ENCODE measurements at places on chromosomes 3 and 15. TPM values are rescaled to one million over a fixed set of nuclear protein-coding genes. Genes with fewer than 3 reads are reported as not detected.

Gene SLC9C1
- not detected for polyA plus RNA-seq

Gene LIPC
- polyA plus RNA-seq = 0.82 TPM

Gene CIDEC
- not detected for polyA plus RNA-seq

Gene CADM2
- polyA plus RNA-seq = not detected

Gene AADACL2
- not detected for polyA plus RNA-seq

Gene LRRC2
- 4.2 TPM for polyA plus RNA-seq

Gene NRG4
- not detected for polyA plus RNA-seq

Gene ZXDC
- 9.5 TPM for polyA plus RNA-seq

Gene CHCHD4
- polyA plus RNA-seq = 11.4 TPM

Gene KIF23
- polyA plus RNA-seq = 14.6 TPM

Gene TMEM108
- polyA plus RNA-seq = 0.52 TPM

Gene PIF1
- polyA plus RNA-seq = 5.6 TPM

Gene PPP1R14D
- not detected for polyA plus RNA-seq

Gene CPLX3
- polyA plus RNA-seq = not detected

Gene TPRG1
- polyA plus RNA-seq = 0.11 TPM

Gene IL5RA
- polyA plus RNA-seq = not detected

Gene ROBO2
- polyA plus RNA-seq = 16.3 TPM

Gene MEGF11
- not detected for polyA plus RNA-seq

Gene EFCAB12
- 0.19 TPM for polyA plus RNA-seq

Gene KNG1
- polyA plus RNA-seq = not detected

Gene STRC
- not detected for polyA plus RNA-seq

Gene GRK7
- not detected for polyA plus RNA-seq

Gene ALDH1A2
- 0.68 TPM for polyA plus RNA-seq

Gene ARHGAP11A
- 9.1 TPM for polyA plus RNA-seq

Gene CTXN2
- polyA plus RNA-seq = not detected

Gene STRIT1
- polyA plus RNA-seq = not detected

All from AG04450 (cell line).